Lower leg skin (tissue), 4 donors: ENCODE measurements at places on chromosomes 5 and 9.

- DNase-seq, result no peak
Measured at GRCh38 chr9:104092875-104093600, 1.1 kb upstream of the SMC2 start.

- no peak for DNase-seq
Measured at GRCh38 chr9:75067894-75068293, 20.1 kb downstream of the NMRK1 start.

GRCh38 chr5:145944328-145944727, 8.0 kb downstream of the SH3RF2 start:
- no peak for DNase-seq

- DNase-seq, result no peak
Measured at GRCh38 chr5:143008809-143009521, 238.8 kb downstream of the ARHGAP26 start.

DNA sequence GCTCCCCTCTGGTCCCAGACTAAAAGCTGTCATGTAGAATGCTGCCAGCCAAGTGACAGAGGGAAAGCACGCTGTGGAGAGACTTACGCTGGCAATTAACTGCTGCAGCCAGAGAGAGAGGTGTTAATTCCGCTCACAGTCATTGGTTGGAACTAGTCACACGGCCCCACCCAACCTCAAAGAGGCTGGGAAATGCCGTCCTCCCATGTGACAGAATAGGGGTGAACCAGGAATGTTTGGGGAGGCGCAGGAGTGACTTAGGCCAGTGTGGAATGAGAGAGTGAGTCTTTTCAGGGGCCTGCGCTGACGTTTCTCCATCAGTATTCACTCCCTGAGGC, 87.6 kb downstream of the AMBP start:
- DNase-seq, result no peak

- no peak for DNase-seq
Measured at GRCh38 chr9:97660340-97660739, 26.7 kb downstream of the NCBP1 start.

DNA sequence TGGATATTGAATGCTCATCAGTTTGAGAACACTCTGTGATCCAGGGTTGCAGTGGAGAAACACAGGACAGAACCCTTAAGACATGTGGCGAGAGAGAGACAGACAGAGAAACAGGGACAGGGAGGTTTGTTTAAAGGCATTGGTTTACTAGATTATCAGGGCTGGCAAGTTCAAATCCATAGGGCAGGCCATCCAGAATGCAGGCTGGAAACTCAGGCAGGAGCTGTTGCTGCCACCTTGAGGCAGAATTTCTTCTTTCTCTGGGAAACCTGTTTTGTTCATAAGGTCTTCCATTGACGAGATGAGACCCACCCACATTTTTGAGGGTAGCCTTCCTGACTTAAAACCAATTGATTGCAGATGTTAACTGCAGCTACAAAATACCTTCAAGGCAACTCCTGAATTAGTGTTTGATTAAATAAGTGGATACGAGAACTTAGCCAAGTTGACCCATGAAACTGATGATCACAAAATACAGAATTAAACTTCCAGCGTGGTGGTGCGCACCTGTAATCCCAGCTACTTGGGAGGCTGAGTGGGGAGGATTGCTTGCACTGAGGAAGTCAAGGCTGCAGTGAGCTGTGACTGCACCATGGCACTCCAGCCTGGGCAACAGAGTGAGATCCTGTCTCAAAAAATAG, 55.9 kb downstream of the NSUN2 start:
- DNase-seq, result no peak

DNA sequence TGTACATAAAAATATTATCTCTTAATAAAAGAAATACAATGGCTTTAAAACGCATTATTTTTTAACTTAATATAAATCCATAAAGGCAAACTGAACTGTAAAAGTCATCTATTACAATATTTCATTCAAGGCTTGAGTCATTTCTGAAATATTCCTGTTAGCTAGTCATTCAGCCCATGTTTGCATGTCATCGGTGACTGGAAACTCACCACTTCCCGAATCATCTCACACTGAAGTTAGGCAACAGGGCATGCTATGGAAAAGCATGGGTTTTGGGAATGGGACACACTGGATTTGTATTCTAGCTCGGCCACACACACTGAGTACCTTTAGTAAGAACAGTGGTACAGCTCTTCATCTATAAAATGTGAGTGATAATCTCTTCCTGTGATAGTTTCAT, 691.1 kb upstream of the C9orf72 start:
- no peak for DNase-seq

DNA sequence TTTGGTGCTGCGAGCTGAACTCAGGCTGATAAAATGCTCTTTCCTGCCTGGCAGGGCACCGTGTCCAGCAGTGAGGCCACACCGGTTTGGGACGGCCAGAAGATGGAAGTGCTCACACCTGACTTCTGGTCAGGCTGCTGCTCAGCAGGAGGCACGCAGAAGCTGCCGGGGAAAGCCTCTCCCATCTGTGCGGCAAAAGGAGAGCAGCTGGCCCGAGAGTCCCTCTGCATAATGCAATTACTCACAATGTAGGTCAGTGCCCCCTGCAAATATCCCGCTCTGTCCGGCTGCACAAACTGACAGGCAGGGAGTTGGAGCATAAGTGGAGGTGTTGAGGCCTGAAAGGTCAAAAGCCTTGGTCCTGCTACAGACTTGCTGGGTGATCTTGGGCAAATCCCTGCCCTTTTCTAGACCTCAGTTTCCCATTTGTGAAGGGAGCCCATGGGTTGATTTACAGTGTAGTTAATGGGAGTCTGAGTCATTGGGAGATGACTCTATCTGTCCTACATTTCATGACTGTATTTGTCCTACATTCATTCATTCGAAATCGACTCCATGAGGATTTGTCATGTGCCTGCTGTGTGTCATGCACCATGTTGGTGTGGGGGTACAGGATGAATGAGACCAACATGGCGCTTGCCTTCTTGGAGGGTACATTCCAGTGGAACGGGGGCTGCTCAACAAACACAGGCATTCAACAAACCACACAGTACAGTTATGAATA, 61.8 kb upstream of the TBC1D2 start:
- no peak for DNase-seq

DNA sequence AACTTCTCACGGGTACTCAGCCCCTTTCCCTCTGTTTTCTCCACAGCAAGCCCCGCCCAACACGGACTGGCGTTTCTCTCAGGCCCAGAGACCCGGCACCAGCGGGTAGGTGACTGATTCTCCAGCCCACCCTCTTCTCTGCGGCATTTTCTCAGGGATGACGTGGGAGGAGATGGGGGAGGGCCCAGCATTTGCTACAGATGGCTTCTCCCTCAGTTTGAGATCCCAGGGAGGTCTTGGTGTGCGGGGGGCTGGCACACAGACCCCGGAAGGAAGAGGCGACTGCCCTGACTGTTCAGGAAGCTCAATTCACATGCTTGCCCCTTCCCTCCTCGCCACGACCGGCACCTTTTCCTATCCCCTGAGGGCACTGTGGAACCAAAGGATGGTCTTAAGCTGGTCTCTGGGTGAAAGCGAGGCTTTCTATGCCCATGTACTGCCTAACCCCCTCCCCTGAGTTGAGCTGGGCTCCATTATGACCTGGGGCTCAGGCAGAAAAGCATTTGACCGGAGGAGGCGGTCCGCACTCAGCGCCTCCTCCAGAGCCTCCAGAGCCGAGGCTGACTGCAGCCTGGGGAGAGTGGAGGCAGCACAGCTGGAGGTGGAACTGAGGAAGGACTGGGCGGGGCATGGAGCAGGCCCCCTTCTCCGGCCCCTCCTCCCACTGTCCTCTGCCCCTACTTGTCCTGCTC, 6.0 kb downstream of the PCDHGC5 start:
- no peak for DNase-seq

DNA sequence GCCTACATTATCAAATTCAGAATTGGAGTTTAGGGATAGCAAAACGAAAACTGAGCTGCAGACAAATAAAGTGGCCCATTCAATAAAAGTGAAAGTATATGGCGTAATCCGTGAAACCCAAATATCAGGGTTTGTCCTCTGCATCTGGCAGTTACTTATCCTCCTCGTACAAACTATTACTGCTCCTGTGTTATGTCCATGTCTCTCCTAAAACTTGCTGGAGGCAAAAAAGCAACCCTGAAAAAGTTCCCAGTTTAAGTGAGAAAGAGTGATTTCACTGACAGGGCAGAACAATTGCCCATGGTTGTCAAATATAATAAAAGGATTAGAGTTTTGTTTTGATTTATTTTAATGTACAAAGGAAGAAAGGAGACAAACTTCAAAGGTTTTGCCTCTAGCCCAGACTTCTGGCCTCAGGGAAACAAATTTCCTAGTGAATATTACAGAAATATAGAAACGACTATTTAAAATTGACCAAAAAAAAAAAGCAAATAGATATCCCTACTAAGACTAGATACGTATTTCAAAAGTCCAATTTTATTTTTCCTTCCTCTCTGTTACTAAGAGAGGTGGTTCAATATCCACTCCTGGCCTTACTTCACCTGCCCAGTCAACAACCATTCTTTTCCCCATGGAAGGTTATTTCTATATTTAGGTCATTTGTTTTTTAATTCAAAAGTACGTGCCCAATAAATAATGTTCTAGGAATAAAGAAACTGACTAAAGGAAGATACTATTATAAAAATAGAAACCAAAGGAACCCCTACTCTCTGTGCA, 50.0 kb downstream of the NFIB start:
- DNase-seq, result no peak

- no peak for DNase-seq
Measured at GRCh38 chr9:8872802-8873201, 1073.2 kb upstream of the DMAC1 start.

DNA sequence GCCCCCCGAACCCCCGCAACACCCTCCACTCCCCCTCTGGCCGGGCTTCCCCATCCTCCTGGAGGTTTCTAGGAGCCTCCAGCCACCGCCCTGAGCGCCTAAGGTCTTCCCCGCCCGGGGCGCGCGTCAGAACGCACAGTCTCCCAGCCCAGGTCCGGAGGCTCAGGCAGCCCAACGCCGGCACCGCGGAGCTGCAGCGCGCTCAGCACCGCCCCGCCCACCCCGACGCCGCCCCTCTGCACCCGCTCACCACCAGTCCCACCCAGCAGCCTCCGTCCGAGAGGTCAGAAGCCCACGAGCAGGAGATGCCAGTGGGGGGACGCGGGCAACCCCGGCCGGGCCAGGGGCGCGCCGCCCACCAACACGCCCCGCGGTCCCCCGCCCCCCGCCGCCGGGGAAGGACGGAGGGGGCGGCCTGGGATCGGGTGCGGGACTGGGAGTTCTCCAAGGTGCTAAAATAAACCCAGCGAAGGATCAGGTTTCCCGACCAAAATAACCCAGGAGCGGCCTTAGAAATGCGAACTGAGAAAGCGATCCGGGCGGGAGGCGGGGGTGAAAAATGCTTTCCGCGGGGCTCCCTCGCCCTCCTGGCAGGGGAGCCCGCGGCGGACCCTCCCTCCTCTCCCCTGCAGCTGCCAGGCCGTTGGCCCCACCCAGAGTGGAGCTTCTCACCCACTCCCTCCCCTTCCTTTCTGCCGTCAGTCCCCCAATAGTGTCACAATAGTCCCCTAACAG, 6.5 kb upstream of the FAM78A start:
- DNase-seq, result no peak

DNA sequence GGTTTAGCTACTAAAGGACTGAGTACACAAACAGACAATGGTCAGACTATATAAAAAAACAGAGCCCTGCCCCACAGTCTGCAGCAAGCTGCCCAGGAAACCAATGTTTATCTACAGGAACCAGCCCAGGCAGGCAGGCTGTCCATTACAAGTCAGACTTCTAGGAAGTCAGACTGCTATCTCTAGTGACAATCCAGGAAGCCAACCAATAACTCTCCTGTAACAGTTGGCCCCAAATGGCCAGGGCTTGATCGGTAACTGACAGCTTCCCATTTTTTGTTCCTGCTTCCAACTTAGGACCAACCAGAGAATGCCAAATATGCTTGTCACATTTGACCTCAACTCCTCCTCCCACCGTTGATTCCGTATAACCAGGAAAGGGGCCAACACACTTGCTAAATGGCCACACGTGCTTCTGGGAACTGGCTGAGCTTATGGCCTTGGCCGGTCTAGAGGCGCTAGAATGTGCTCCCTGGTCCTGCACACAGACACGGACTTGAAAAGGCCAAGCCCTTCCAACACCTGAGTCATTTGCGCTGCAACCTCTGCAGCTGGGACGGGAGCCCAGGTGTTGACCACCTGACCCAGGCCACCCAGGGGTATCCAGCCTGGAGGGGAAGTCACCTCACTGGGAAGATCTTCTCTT, 79.6 kb upstream of the CDK20 start:
- DNase-seq, result no peak

GRCh38 chr5:78615697-78616096, 32.9 kb downstream of the LHFPL2 start:
- no peak for DNase-seq

DNA sequence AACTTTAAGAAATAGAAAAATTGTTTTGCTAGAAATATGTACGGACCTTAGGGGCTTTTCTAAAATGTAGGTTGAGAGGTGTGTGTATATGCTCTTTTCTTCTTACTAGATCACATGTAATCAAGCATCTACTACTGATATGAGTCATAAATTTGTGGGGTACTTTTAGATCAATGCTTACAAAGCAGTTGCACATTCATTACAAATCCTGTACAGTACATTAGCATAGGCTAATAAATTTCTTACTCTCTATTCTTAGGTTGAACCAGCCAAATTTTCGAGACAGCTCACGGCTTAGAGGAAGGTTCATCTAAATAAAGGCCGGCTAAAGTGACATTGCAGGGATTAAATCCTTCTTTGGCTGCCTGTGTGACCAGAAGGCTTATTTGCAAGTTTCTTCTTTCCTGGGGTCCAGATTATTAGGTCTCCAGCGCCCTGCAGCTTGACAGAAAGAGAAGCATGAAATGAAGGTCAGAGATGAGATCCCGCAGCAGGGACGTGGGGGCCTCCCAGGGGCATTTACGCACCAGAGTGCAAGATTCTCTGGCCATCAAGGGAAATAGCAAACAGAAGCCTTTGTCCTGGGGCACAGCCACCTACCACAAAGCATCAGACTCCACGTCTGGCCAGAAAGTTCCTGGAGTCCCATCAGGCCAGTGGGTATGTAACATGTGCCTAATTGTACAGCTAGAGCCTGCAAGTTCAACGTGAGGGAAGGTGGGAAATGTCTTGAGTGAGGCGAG, 53.0 kb downstream of the NIM1K start:
- DNase-seq, result peak; percentile 56

GRCh38 chr5:179462040-179462439, 88.3 kb upstream of the RUFY1 start:
- DNase-seq, result peak; percentile 72

GRCh38 chr9:114384836-114385396, 2.9 kb downstream of the AKNA start:
- no peak for DNase-seq

DNA sequence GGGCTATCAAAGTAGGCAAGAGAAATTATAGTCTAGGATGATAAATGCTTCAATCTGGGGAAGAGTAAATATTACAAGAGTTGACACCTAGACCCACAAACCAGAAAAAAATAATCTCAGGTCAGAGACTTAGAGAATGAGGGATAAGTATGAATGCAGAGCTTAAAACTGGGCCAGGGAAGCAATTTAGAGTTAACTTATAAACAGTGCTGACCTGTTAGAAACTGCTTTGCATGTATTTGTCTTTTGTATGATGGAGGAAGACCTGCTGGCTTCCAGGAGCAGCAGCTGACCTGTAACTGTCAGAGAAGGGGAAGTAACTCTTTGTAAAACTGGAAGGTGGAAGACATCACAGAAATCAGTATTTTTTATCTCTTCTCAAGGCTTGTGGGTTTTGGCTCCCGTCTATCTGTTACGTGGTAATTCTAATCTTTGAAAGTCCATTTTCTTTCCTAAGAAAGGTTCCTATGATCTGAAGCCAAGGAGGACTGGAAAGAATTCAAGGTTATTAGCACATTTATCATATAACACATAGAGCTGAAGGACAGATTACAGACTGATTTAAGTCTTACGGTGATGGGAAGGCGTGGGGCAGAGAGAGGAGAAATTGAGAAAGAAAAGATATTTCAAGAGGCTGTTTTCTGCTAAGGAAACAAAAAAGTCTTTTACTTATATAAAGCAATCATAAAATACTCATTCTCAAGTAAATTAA, 114.7 kb upstream of the ADAMTS19 start:
- no peak for DNase-seq
